ENCODE measurements at places on chromosomes 4 and X.

- DNase-seq: peak; percentile 43
Observed at GRCh38 chr4:158316264-158316663, 106.0 kb downstream of the TMEM144 start.

DNA sequence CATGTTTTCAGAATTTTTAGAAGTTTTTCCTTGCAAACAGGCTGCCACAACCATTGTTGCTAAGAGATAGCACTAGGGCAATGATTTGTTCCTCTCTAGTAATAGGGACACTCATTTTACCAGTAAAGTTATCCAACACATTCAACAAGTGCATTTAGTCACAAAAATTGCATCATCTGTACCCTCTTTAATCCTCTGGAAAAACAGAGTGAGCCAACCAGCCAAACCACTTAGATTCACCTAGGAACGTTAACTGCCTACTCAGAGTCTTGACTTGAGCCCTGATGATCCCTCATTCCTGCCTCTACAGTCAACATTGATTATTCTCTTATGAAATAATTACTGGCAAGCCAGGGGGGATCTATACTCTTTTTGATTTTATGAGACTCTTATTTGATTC is 17.0 kb upstream of the ADGRA3 start:
- no peak for DNase-seq

- peak; percentile 18 for DNase-seq
Observed at GRCh38 chr4:105631818-105632400, 76.6 kb downstream of the INTS12 start.

DNA sequence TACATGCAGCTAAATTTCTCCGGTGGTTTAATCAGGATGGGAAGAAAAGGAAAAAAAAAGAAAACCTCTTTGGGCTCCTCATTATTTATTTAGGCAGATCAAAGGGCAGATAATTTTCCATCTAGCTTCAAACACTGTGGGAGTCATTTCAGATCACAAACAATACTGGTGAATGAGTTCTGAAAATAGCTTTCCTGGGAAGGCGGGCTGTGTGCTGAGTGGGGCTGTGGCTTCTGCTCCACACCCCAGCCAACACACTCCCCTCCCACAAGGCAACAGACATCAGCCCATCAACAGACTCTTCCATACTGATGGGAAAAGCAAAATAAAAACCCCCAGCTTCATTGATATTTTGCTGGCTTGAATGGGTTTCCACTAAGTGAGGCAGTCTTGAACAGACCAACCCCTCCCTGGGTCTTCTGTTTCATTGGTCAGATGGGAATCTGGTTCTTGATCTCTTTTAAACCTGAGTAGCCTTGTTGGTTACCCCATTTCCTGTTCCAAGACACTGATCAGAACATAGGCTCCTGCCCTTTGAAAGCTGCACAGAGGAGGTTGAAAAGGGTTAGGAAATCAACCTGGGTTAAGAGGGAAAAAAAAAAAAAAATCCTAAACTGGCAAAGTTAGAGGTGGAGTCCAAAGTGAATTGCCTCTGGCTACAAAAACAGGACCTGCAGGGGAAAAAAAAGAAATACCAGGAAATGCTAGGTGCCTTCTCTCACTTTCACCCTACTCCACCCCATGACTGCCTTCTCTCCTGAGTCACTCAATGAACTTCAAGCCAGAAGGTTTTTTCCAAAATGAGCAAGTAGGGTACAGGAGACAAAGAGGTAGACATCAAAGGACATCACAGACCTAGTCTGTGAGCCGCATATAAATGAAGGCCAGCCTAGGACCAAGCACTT is 20.0 kb downstream of the AMOT start:
- no peak for DNase-seq

GRCh38 chr4:94274912-94275311 is 67.2 kb downstream of the SMARCAD1 start:
- DNase-seq: no peak

DNA sequence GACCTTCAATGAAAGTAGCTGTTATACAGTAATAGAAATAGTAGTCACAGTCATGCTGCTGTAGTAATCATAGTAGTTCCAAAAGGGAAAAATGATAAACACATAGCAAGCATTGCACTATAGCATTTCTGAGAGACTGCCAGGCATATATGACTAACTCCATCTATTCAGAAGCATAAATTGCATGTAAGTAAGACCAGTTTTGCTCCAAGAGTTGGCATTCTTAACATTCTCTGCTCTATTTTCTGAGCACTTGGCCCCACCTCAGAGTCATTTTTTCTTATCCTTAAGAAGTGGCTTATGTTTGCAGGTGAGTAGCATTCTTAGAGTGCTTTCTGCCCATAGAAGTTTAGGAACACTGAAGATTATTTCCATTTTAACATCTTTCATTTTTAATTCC is 490.3 kb upstream of the TECRL start:
- DNase-seq: no peak

GRCh38 chr4:180483036-180483435 is 1760.2 kb upstream of the TENM3 start:
- no peak for DNase-seq

DNA sequence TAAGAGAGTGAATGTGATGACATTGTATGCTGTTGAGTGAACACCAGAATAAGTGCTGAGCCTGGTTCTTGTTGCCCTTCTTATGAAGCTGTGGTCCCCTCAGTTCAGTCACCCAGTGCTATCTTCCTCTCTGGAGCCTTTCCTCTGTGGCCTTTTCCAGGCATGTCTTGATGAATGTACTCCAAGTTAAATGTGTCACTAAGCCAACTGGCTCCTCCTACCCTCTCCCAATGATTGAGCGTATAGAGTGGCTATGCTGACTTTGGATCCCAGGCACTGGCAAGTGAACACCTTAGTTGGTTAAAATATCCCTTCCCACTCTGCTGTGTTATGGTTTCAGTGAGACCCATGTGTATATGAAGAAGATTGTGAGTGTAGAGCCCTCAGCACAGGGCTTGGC is 134.1 kb upstream of the MAMLD1 start:
- DNase-seq: no peak

DNA sequence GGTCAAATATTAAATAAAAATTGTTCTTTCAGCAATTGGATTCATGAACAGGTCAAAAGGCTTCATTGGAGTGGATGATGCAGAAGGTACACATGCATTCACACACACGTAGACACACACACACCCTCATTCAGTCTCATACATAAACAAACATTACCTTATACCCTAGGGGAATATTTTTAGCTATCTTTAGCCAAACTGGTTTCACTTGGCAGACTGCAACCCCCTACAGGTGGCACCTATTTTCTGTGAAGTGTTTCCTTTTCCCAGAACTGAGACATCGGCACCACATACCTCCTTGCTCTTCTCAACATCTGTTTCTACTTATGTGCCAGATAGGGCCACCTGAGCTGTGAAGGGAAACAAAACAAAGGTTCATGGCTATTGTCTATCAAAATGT is 18.5 kb upstream of the KDR start:
- no peak for DNase-seq

- DNase-seq: no peak
Observed at GRCh38 chrX:80207327-80207726, 192.8 kb downstream of the TBX22 start.

GRCh38 chr4:153159728-153160221 is 44.5 kb upstream of the TRIM2 start:
- DNase-seq: peak; percentile 84

DNA sequence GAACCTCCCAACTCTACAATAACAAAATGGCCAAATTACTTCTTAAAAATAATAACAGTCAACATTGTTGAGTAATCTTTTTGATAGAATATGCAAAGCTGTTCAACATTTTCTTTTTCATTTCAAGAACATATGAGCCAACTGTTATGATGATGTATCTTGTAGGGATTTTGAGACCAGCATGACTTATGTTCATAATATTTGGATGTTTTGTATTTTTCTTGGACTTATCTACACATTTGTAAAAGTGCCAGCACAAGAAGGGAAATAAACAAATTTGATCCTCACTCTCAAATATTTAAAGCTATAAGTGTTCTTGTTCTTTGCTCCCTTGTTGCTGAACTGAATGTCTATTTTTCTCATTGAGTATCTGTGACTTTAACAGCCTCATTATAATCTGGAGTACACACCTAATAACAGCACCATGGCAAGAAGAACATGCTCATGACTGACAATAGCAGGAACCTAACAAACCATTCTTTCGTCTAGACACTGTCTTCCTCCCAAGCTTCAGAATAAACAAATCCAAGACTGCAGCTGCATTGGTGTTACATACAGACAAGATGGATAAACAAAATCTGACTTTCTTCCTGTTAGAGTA is 1049.7 kb downstream of the FAT4 start:
- peak; percentile 67 for DNase-seq

DNA sequence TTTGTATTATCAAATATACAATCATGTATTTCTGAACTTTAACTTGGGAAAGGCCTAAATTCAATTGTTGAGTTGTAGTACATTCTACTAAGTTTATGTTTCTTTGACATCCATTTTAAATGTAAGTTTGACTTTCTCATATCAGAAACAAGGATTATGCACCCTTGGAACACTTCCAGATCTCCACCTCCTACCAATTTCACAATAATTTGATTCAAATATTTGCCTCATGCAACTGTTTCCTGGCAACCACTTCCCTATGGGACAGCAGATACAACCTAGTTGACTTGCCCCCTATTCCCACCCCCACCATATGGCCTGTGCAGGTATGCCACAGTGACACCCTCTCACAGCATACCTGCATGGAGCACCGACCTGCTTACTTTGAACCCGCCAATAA is 506.4 kb upstream of the PABPC4L start:
- no peak for DNase-seq

GRCh38 chrX:48071064-48071985 is at the start of gene ZNF630:
ZNF630 (minus strand) TSS chrX:48071640; CDS start chrX:48066886, 4,754 bp downstream.
- peak; percentile 62 for DNase-seq

DNA sequence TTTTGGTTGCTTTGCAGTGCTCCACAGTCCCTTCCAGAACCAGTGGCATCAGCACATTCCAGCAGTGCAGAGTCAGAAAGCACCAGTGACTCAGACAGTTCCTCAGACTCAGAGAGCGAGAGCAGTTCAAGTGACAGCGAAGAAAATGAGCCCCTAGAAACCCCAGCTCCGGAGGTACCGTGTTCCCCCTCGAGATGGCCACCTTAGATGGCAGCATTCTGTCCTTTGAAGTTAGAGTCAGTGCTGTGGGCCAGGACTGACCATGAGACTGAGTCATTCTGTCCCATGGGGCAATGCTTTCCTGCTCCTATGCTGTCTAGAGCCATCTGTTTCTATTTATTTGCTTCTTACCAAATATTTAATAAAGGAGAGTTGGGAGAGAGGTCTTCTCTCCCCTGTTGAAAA is 112.3 kb downstream of the KLHL8 start:
- peak; percentile 74 for DNase-seq

GRCh38 chr4:76250962-76251361 is 559 bp upstream of the FAM47E start:
- peak; percentile 12 for DNase-seq

- no peak for DNase-seq
Observed at GRCh38 chr4:152221816-152222516, 313.9 kb downstream of the FBXW7 start.

- DNase-seq: peak; percentile 5
Observed at GRCh38 chr4:63757929-63758328, 651.3 kb downstream of the TECRL start.

- DNase-seq: peak; percentile 79
Observed at GRCh38 chrX:34382416-34382815, 250.3 kb upstream of the FAM47A start.
